Natural killer cell (primary cell): ENCODE measurements at places on chromosomes 16 and 17. TPM values are rescaled to one million over a fixed set of nuclear protein-coding genes. Genes with fewer than 3 reads are reported as not detected.

DNA sequence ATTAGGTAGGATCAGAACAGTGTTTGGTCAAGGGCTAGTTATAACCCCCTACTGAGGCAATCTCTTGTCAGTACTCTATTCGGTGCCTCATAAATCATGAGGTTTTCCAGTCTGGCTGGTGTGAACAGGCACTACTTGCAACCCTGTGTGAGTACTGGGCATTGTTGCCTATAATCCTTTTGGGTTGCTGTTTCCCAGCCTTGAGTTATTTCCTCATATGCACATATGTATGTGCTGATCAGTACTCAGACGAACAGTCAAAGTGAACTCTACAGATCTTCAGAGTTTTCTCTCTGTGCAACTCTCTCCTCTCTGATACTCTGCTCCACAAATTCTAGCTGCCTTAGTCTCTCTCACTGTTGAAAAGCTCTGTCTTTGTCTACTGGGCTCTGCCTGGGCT is 164.3 kb downstream of the CDK5R1 start:
- H3K36me3 ChIP-seq: no peaks in the 10 kb centered on the region
- no peak overlapping the region for H3K4me3 ChIP-seq
- H3K27ac ChIP-seq: no peak overlapping the region
- no peak for DNase-seq
- no peaks in the 10 kb centered on the region for H3K4me1 ChIP-seq

GRCh38 chr16:23395732-23396131 is 57.3 kb downstream of the COG7 start:
- H3K27ac ChIP-seq: no peak overlapping the region
- no peak for DNase-seq
- peaks cover 69% of the 10 kb centered on the region for H3K36me3 ChIP-seq
- no peaks in the 10 kb centered on the region for H3K4me1 ChIP-seq
- no peaks in the 10 kb centered on the region for H3K27me3 ChIP-seq
- no peak overlapping the region for H3K4me3 ChIP-seq

DNA sequence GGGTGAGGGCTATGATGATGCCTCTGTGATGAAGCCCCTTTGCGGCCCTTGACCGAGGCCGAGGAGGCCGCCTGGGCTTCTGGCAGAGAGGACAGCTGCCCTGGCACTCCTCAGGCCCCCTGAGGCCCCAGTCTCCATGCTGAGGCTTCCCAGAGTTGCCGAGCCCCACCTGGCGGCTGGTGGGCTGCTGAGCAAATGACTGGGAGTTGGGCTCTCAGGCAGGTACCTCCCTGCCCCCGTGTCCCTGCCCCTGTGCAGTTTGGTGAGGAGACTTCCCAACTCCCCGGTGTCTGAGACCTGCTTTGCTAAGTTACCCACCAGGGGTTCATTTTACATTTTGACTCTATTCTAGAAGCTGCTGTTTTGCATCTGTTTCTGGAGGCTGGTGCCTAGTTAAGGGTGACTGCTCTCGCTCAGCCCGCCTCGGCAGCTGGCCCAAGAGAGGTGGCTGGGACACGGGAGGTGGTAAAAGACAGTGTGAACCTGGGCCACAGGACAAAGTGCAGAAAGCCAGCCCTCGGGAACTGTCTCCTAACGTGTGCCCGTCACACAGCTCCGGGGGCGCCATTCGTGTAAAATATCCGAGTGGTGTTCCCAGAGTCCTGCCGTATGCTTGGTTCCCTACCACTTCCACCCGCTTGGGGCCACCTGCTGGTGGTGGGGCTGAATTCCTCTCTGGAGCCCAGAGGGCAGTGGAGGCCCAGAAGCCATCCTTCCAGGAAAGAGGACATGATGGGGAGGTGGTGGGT is 134.5 kb downstream of the RAB11FIP4 start:
- no peaks in the 10 kb centered on the region for H3K27me3 ChIP-seq
- DNase-seq: no peak
- no peak overlapping the region for H3K27ac ChIP-seq
- peaks cover 8% of the 10 kb centered on the region for H3K4me1 ChIP-seq

The TRPV3 gene
- total RNA-seq: 10.3 TPM

The KRT37 gene
- total RNA-seq: not detected
